ENCODE measurements at places on chromosomes 3 and 15.

DNA sequence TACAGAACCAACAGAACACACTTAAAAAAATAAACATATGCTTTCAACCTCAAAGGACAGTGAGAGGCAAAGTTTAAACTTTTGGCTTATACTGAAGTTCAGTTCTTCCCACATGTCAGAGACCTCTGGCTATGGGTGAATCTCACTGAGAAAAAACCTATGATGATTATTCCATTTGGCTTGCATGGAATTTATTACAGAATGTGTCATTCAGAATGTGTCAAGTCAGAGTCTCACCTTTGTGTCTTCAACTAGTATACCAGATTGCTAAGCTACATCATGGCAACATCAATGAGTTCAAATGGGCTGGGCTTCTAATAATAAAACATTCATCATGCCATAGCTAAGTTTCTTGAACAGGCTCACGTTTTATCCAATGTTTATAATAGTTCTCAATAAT is 987.0 kb downstream of the NTRK3 start:
- DNase-seq = no peak

- no peak for DNase-seq
Observed at GRCh38 chr3:156620260-156620659, 54.1 kb upstream of the TIPARP start.

- DNase-seq = peak; percentile 3
Observed at GRCh38 chr3:189316296-189317019, 144.7 kb downstream of the TPRG1 start.

DNA sequence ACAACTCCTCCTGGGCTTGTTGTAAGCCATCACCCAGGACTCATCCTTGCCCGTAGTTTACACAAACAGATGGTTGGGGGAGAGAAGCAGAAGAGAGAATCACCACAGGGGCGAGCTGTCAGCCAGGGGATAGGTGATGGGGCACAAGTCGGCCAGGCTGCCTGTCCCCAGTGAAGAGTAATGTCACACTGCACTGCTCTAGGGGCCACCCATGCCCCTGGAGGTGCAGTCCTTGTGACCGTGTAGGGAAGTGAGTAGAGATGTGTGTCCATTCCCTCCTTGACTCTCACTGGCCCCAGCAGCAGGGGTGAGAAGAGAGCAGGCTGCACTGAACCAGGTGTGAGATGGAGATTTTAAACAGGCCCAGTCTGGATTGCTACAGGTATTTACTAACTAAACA is 17.1 kb upstream of the PRSS50 start:
- no peak for DNase-seq

DNA sequence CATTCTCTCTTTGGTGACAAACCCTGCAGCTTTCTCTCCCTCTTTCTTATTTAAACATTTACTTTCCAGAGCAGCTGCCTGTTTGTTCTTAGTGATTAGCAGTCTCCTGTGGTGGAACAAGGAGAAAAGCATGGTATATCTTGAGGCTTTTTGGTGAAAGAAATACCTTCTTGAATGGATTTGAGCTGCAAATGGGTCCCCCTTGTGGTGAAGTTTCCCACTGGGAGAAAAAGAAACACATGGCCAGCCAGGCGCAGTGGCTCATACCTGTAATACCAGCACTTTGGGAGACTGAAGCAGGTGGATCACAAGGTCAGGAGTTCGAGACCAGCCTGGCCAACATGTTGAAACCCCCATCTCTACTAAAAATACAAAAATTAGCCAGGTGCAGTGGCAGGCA is 48.3 kb upstream of the ACP3 start:
- peak; percentile 44 for DNase-seq
